ENCODE measurements at places on chromosomes 7 and 10.

DNA sequence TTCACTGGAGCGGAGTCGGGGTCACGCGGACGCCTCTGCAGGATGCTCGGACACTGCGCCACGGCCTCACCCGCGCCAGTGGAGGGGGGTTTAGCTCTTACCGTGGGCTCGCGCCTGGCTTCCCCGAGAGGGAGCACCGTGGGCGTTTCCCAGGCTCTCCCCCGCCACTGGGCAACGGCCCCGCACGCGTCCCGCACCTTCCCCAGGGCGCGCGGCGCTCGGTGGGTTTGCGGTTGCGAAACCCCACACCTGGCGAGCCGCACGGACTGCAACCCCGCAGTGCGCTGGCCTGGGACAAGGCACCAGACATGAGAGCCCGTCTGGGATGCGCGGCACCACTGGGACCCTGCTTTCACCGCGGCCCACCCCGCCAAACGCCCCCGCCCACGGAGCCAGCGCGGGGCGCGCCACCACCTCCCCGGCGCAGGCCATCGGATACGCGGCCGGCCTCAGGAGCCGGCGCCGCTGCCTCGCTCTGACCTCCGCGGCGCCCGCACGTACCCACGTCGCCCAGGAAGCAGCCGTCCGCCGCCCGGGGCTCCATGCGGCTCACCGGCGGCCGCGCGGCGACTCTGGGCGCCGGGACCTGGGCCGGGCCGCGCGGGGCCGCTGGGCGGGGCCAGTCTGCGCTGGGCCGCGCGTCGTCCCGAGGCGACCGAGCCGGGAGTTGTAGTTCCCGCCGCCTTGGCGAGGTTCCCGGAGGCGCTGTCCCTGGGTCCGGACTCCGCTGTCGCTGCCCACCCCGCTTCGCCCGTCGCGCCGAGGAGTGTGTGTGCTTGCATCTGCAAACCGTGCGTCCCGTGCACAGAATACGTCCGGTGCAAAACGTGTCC is at the start of gene ASB13:
Gene ASB13 (minus strand): TSS at position 588 of the 833 bp plus-strand sequence. CDS start 44 bp downstream, at position 544.
- DNase-seq: peak; percentile 18

DNA sequence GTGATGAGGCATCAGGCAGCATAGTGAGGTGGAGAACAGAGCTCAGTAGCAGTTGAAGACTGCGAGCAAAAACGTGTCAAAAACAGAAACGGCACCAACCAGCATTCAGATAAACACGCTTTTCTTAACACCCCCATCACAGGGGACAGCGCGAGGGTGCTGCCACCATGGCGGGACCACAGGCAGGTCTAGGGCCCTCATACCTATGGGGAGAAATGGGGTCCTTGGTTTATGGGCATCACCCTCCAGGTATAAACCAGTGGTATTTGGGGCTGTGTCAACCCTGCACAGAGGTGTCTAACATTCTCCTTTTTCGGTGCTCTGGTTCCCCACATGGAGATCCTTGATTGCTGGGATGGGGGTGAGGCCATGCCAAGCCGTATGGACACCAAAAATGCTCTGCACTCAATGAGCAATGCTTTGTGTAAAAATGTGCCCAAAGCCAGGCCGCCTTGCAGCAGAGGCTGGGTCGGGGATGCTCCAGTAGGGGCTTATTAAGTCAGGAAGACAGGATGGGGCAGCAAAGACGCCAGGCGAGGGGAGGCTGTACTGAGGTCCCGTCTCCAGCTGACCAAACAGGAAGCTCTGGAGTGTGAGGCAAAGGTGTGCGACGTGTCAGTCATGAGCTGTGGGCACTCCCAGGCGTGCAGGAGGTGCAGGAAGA is 191.5 kb downstream of the WDR37 start:
- no peak for DNase-seq

GRCh38 chr7:11343136-11343535 is 369.5 kb downstream of the PHF14 start:
- no peak for DNase-seq

DNA sequence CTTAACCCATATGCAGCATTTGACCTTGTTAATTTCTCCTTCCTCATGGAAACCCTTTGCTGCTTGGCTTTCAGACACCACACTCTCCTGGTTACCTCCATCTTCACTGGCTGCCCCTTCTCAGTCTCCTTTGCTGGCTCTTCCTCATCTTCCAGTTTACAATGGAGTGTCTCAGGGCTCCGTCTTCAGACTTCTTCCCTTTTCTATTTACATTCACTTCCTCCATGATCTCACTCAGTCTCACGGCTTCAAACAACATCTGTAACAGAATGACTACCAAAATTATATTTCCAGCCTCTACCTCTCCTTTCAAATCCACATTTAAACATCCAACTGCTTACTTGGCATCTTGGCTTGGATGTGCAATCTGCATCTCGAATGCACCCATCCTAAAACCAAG is 140.4 kb downstream of the DKK1 start:
- no peak for DNase-seq

- no peak for DNase-seq
Measured at GRCh38 chr7:42495256-42495655, 258.2 kb upstream of the GLI3 start.

GRCh38 chr7:71633551-71634008 is 501.6 kb downstream of the GALNT17 start:
- DNase-seq: no peak

DNA sequence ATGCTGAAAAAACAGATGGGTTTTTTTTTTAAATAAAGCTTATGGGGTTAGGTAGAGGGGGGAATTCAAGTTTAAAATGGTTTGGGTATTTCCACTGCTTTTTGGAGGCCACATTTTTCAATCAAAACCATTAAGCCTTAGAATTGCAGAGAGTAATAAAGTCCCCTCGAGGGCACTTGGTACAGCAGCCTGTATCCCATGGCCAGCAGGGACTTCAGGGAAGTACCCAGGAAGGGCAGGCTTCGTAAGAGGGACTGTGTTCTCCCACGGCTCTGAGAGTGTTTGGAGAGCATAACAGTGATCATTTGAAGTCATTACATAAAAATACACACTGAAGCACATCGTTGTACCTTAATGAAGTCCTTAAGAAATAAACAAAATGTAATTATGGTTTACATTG is 432.7 kb downstream of the DPP6 start:
- no peak for DNase-seq

DNA sequence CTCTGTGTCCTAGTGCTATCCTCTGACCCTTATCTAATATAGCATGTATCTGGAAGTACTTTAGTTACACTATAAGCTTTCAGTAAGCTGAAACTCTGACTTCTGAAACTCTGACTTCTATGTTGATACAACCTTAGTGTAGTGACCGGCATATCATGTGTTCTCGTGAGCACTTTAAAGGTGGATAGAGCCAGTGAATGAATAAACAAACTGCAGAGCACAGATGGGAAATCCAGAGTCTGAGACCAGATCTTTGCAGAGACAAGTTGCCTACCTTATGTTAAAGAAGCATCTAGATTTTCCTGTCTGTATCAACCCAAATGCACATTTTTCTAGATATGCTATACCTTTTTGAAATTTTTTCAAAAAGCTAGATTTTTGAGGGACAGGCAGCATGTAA is 3.5 kb downstream of the ACTA2 start:
- no peak for DNase-seq

DNA sequence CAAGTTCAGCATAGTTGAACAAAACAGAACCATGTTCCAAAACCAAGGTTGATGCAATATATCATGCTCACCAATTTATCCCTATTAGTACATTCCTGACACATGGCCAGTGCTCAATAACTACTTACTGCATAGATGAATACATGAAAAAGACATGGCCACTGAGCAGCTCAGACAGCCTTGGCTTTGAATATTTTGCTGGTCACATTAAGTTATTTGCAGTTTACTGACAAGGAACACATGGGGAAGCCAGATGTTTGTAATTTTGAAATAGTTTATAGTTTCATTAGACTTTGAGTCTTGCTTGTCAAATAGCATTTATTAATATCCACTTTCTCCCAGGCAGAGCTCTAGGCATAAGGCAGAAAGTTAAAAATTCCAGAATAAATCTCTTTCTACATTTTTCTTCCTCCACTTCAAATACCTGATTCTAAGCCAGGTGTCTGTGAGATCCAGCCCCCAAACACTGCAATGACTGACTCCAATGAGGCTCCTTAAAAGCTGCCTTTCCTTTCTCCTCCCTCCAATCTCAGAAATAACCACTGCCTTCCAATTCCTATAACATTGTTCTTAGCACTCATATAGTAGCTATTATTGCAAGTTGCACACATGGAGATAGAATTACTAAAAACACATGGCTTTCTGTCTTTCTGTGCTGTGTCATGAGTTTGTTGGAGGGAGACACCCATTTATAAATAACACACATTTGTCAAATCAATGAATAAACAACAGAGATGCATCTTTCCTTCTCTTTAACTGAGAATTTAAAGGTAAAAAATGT is 91.3 kb downstream of the PCGF5 start:
- DNase-seq: no peak

- DNase-seq: no peak
Measured at GRCh38 chr7:33771422-33771821, 133.9 kb upstream of the BMPER start.

DNA sequence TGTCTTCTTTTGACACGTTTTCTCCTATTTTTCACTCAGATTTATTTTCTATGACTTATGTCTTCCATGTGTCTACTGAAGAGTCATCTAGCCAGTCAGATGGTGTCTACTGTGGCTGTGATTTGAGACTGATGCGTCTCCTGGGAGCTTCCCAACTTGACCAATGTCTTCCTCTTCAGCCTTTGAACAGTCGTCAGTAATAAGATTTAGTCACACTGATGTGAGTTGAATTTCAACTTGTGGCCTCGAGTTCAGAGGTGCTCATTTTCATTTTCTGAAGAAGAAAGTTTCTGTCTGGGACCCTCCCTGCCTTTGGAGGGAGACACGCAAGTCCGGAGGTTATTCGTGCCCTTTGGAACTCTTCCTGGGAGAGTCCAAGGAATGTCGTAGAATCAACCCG is 221.9 kb upstream of the INHBA start:
- DNase-seq: no peak

DNA sequence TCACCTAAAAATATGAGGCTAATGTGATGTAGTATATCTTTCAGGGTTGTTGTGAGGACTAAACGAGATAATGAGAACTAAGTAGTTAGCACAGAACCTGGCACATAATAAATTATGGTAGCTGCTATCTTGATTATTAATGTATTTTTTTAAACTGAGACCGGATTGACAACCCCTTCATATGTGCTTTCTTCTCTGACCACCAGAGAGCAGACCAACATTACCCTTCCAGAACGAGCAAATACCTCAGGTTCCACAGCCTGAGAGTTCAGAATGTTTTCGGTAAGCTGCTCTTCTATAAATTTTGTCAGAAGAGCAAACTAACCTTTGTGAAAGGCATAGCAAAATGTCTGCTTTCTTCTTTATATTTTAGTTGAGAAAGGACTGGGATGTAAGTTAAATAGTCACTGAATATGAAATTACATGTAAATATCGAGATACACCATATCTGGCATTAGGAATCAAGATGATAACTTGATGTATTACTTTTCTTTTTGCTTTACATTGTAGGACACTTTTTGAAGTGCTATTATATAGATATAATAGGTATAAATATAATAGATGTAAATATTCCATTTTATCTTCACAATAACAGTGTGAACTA is 13.6 kb upstream of the BPGM start:
- no peak for DNase-seq

DNA sequence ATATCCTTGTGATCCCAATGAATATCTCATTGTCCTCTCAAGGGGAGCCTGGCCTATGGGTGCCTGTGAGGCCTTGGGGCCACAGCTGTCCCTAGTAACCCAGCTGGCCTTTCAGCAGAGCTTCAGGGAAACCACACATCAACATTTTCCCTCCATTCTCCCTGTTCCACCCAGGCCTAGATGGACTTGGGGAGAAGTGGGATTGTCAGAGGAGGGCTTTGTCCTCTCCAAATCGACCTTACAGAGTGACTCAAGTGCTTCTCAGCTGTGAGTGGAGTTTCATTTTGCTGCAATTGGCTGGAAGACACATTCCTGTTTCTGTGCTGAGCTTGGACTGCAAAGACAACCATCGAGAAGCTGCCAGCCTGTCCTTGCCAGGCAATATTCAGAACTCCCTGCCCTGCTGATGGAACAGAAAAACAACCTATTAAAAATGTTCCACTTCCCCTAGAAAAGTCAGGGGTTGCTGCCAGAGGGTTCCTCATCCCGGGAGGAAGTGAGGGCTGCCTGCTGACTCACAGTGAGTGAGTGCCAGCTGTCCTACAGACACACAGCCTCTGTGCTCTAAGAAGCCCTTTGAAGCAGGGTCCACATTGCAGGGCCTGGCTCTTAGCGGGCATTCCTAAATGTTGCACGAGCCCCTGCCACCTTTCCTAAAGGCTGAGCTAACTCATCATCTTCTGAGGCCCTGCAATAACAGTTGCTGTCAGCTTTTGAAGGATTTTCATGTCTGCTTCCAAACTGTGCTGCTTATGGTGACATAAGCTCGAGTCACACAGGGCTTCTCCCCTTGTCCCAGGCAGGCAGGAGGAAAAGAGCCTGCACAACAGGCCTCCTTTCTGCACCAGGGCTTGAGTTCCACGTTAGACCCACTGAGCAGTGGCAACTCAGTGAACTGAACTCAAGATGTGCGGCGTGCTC is 20.5 kb downstream of the STRA8 start:
- no peak for DNase-seq

GRCh38 chr10:3776796-3777571 is 8.0 kb downstream of the KLF6 start:
- no peak for DNase-seq

- no peak for DNase-seq
Measured at GRCh38 chr7:30412782-30413504, 65.6 kb downstream of the NOD1 start.

- DNase-seq: no peak
Measured at GRCh38 chr10:44989597-44990301, 11.0 kb upstream of the ZNF22 start.

DNA sequence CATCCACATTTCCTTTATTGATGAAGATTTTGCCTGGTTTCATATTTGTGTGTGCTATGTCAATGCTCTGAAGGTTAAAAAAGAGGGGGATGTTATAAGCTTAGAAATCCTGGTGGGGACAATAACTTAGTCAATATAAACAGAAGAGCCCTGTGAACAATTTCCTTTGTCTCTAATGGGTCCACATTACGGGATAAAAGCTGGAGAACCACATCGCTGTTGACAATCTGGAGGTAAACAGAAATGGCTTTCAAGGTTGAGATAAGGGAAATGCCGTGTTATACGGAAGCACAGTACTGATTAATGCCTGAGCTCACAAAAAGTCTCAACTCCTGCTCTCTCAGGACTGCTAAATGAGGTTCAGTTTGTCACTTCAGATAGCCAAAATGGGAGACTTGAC is 16.8 kb downstream of the ASAH2 start:
- DNase-seq: no peak

- DNase-seq: no peak
Measured at GRCh38 chr10:541041-541440, 148.4 kb downstream of the DIP2C start.

Measured in activated gamma-delta T cell (primary cell).